Activated CD8-positive, alpha-beta memory T cell treated with anti-CD3 and anti-CD28 coated beads for 48 hours (primary cell): ENCODE measurements at places on chromosomes 3 and 15.

GRCh38 chr3:20575146-20575545 lies 389.1 kb upstream of the SGO1 start:
- no peak for DNase-seq

GRCh38 chr3:195095035-195095703 lies 175.8 kb downstream of the XXYLT1 start:
- DNase-seq = no peak

GRCh38 chr3:33103480-33103879 lies 6.5 kb upstream of the GLB1 start:
- no peak for DNase-seq

GRCh38 chr15:75109021-75109735 lies 85.8 kb downstream of the PPCDC start:
- no peak for DNase-seq

DNA sequence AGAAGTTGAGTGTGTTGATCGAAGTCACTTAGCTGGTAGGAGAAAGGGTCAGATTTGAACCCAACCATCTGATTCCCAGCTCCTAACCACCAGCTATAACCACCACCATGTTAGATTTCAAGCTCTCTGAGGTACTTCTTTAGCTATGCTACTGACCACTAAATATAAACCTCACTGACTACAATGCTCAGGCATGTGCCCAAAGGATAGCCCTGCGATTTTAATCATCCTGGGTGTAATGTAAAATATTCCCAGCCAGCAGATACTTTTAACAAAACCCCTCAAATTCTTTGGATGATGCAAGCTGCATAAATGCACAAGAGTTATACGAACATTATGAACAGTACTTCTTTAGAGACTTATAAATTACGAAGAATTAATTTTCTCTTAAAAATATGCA lies 115.2 kb upstream of the TSC22D2 start:
- no peak for DNase-seq

- DNase-seq = no peak
Measured at GRCh38 chr3:97860364-97860763, 38.6 kb downstream of the CRYBG3 start.

- DNase-seq = no peak
Measured at GRCh38 chr3:176961916-176962315, 235.4 kb downstream of the TBL1XR1 start.

DNA sequence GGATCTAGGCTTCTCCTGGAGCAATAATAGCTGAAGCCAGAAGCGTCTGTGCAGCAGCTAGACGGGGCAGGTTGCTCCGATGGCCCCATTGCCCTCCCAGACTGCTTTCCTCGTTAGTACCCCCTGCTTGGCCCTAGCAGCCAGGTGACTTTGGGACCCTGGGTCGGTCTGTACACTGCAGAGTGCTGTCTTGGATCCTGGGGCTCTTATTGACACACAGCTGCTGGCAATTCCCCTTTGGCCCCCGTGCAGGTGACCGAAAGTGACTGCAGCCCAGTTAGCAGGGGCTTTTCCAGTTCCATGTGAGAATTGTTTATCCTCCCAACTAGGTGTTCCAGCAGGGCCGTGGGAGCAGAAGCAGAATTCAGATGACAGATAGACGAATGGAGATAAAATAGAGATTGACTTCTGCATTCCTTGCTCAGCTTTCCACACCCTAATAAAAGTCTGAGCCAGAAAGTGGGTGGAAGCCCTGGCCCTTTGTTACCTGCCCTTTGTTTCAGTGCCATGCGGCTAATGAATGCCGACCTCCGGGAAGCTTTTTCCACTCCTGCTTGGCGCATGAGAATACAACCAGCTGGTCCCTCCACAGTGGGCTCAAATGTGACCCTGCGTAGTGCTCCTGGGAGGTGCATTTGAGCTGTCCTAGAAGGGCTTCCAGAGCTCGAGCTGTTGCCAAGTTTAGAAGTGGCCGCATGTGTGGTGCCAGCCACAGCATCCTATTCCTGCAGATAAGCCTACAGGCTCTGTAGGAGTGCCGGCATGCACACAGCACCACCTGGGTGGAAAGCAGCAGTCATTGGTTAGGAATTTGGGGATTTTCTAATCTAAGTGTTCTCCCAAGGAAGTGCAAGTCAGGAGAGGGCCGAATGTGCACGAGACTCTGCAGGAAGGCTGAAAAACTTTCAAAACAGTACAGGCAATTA lies 94.4 kb downstream of the SLCO3A1 start:
- no peak for DNase-seq
